Stimulated activated CD8-positive, alpha-beta memory T cell treated with anti-CD3 and anti-CD28 coated beads, Interleukin-4, amount 100 ng/mL, for 4 hours (primary cell): ENCODE measurements at places on chromosomes 5 and 9.

- DNase-seq, result peak; percentile 34
Measured at GRCh38 chr5:179623906-179624741, 653 bp upstream of the HNRNPH1 start.

DNA sequence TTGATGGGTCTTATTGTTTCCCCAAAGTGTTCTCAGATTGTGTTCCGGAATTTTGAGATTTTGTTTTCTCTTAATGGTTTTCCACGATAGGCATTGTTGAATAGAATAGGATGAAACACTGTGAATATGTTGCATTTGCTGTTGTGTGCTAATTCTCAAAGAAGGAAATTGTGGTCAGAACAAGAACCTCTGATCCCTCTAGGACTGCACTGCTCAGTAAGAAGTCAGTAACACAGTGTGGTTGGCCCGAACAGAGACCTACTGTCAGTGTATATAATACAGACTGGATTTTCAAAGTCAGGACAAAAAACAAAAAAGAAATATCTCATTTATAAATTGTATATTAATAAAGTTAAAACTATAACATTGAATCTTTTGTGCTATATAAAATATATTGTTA lies 494.8 kb downstream of the MAT2B start:
- no peak for DNase-seq

DNA sequence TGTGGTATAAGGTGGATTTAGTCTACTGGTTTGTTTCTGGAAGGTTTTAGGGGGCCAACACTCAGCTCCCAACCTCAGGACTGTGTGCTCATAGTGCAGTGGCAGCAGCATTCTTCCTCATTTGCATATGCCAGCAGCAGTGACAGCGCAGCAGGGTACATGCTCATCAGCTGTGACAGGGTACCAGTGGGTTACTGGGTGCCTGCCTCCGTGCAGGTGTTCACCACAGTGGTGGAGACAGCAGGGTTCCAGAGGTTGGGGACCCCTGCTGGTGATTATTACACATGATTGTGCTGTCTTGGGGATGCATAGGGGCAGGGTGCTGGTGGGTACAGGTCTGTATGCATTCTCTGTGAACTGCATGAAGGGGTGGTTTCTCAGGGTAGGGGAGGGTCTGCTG lies 45.5 kb upstream of the IFNE start:
- DNase-seq, result no peak

DNA sequence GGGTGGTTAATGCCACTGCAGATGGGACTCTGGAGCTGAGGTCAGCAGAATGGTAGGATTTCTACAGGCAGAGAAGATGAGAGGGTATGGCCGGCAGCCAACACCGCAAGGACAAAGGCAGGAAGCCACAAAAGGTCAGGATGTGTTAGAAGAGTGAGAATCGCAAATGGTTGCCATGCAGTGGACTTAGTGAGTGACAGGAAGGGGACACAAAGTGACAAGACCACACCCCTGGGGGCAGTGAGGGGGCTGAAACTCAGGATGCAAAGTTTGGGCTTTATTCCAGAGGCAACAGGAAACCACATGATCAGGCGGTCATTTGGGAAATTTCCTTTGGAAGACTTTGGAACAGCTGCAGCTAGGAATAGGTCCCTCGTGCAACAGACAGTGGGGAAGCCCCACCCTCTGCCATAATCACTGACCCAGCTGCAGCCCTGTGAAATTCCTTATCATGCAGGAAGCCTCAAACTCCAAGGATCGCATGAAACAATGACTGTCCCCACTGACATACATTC lies 14.2 kb upstream of the CCDC180 start:
- DNase-seq, result no peak

- DNase-seq, result no peak
Measured at GRCh38 chr9:122122468-122122867, 29.4 kb upstream of the TTLL11 start.

- no peak for DNase-seq
Measured at GRCh38 chr5:169336242-169336641, 35.3 kb upstream of the SLIT3 start.

DNA sequence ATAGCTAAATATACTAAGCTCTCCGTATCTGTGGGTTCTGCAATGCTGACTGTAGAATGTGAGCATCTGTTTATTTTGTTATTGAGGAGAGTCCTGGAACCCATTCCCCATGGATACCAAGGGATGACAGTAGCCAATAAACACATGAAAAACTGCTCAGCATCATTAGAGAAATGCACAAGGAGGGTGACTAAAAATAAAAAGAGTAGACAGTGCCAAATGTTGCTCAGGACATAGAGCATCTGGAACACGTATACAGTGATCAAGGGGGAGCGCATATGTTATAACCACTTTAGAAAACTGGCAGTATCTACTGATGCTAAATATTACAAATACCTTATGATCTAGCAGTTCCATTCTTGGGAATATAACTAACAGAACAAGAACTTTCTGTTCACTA lies 31.0 kb downstream of the MARCHF6 start:
- DNase-seq, result no peak

- no peak for DNase-seq
Measured at GRCh38 chr9:100601216-100601615, 23.3 kb downstream of the CAVIN4 start.

GRCh38 chr5:163563880-163564279 lies 58.5 kb downstream of the MAT2B start:
- DNase-seq, result no peak
